Ascending aorta (tissue), 2 donors: ENCODE measurements at places on chromosomes 5 and 9. TPM values are rescaled to one million over a fixed set of nuclear protein-coding genes. Genes with fewer than 3 reads are reported as not detected.

DNA sequence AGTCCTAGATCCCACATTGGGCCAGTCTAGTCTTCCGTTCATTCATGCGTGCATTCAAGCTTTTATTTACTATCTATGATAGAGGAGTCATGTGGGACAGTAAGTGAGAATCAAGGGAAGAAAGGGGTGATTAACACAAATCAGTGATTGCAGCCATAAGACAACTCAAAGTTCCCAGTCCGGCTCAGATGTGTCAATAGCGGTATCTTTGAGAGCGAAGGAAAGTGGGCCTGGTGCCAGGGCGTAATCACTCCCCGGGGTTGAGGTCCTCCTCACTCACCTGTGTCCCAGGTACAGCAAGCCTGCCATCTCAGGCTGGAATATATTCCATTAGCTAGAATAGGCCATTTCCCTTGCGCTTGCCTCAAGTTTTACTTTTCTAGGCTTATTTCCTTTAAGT is 196.3 kb downstream of the ATP10B start:
- H3K36me3 ChIP-seq = no peaks in the 10 kb centered on the region
- H3K27me3 ChIP-seq = no peaks in the 10 kb centered on the region
- DNase-seq = no peak

DNA sequence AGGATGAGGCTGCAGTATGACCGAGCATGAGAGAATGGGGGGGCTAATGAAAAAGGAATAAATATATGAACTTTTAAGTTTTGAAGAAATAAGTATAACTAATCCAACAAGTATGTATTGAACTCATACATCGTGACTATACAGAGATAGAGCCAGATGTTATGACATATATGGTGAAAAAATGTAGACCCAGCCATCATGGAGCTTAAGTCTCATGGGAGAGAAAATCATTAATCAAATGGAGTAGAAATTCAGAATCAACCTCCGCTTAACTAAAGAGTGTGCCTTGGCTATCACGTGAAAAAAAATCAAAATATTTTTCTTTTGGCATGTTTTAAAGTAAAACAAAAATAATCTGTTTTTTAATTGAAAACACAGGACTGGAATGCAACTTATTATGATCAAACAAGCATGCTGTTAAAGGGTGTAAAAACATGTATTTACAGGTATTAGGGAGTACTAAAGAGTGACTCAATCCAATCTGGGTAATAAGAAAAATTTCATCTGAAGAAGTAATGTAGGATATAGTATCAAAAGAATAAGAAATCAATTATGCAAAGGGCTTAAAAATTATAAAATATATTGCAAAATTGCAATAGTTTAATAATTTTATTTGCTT is 868.5 kb upstream of the NUDT12 start:
- H3K27ac ChIP-seq = no peak overlapping the region
- no peaks in the 10 kb centered on the region for H3K36me3 ChIP-seq
- no peaks in the 10 kb centered on the region for H3K4me1 ChIP-seq
- no peak overlapping the region for H3K4me3 ChIP-seq

DNA sequence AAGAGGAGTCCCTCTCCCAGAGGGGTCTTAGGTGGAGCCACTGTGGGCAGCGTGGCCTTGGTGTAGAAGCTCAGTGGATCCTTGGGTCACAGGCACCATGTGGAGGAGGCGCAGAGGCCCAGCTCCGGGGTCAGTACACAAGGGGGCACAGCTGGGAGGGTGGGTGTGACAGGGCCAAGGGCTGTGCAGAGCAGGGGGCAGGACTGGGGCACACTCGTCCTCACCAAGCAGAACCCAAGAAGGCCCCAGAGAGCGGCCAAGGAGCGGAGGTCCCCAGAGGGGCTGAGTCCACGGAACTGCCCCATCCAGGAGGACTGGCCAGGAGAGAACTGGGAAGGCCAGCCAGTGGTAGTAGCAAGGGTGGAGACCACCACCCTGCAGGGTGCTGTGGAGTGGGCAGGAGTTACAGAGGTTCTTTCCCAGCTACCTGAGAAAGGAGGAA is 2.5 kb upstream of the LPCAT1 start:
- no peak overlapping the region for H3K27ac ChIP-seq
- no peak overlapping the region for H3K4me3 ChIP-seq
- H3K36me3 ChIP-seq = no peaks in the 10 kb centered on the region
- DNase-seq = peak; percentile 52
- H3K4me1 ChIP-seq = no peaks in the 10 kb centered on the region
- no peaks in the 10 kb centered on the region for H3K27me3 ChIP-seq

- no peaks in the 10 kb centered on the region for H3K27me3 ChIP-seq
- no peak overlapping the region for H3K27ac ChIP-seq
- DNase-seq = no peak
- no peak overlapping the region for H3K4me3 ChIP-seq
These were observed 224.6 kb upstream of the PLPPR1 start for GRCh38 chr9:100803956-100804355.

GRCh38 chr9:26262421-26263107 is 584.3 kb upstream of the TUSC1 start:
- H3K4me1 ChIP-seq = no peaks in the 10 kb centered on the region
- no peaks in the 10 kb centered on the region for H3K27me3 ChIP-seq
- H3K4me3 ChIP-seq = no peak overlapping the region
- no peak overlapping the region for H3K27ac ChIP-seq

DNA sequence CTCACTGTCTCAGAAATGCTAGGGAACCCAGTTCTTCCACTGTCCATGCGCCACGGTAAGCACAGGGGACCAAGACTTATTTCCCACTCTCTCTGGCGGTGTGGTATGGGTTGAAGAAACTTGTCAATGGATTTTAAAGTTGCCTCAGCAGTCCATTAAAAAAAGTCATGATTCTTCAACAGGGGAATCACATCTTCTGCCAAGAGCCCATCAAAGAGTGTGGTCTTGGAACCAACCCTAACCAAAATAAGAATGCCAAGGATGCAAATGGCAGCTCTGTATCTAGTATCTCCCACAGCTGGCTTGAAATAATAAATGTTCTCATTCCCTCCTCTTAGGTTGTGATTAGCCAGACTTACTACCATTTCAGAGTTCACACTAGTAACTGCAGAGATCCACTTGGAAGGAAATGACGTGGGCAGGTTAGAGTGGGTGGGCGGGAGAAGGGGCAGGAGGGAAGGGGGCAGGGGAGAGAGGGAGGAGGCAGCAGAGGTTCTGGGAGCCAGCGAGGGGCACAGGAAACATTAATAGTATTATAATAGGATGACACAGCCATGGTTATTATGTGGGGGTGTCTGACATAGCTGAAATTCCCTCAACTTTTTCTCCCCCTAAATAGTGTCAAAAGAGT is 17.6 kb downstream of the PTCH1 start:
- peaks cover under 1% of the 10 kb centered on the region for H3K36me3 ChIP-seq
- H3K4me1 ChIP-seq = peaks cover 10% of the 10 kb centered on the region
- no peak overlapping the region for H3K4me3 ChIP-seq

- H3K4me3 ChIP-seq = no peak overlapping the region
- no peak overlapping the region for H3K27ac ChIP-seq
- no peaks in the 10 kb centered on the region for H3K36me3 ChIP-seq
- no peaks in the 10 kb centered on the region for H3K27me3 ChIP-seq
- DNase-seq = no peak
These were observed 284.5 kb downstream of the RFX3 start for GRCh38 chr9:3241290-3241689.

GRCh38 chr9:122186777-122187470 is 27.2 kb downstream of the MORN5 start:
- no peaks in the 10 kb centered on the region for H3K4me1 ChIP-seq
- no peak overlapping the region for H3K4me3 ChIP-seq
- DNase-seq = no peak
- H3K36me3 ChIP-seq = no peaks in the 10 kb centered on the region
- H3K27me3 ChIP-seq = no peaks in the 10 kb centered on the region
- no peak overlapping the region for H3K27ac ChIP-seq

GRCh38 chr5:98497418-98497817 is 276.0 kb upstream of the RGMB start:
- H3K4me1 ChIP-seq = no peaks in the 10 kb centered on the region
- no peak for DNase-seq
- no peaks in the 10 kb centered on the region for H3K27me3 ChIP-seq
- H3K27ac ChIP-seq = no peak overlapping the region
- H3K4me3 ChIP-seq = no peak overlapping the region
- no peaks in the 10 kb centered on the region for H3K36me3 ChIP-seq

- H3K4me3 ChIP-seq = no peak overlapping the region
- H3K36me3 ChIP-seq = no peaks in the 10 kb centered on the region
- DNase-seq = no peak
- H3K4me1 ChIP-seq = no peaks in the 10 kb centered on the region
- no peaks in the 10 kb centered on the region for H3K27me3 ChIP-seq
These were observed 131.5 kb downstream of the ZNF354C start for GRCh38 chr5:179191506-179192184.

DNA sequence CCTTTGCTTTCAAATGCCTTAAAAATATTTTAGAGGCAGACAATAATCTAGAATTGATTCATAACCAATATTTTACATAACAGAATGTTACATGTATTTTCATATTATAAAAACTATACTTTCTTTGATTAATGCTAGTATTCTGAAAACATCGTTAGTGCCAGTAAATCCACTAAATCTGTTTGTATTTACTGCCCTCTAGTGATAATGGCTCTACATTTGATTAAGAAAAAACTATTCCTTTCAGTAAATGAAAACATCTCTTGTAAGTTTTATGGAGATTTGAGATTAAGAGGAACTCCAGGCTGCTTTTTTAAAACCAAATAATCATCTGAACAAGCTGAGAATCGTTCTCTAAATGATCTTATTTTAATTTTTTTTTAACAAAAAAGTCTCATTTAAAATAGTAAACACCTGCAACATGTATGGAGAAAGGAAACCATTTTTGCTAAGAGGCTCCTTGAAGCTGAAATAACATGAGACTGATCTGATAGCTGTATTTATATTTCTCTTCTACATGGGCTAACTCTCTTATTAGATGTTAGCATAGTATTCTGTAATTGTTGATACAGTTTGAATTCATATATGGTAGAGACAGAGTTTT is 424.7 kb downstream of the RAB3C start:
- no peaks in the 10 kb centered on the region for H3K27me3 ChIP-seq
- no peak overlapping the region for H3K27ac ChIP-seq
- no peaks in the 10 kb centered on the region for H3K36me3 ChIP-seq
- H3K4me3 ChIP-seq = no peak overlapping the region
- DNase-seq = no peak
- H3K4me1 ChIP-seq = no peaks in the 10 kb centered on the region

GRCh38 chr5:154359221-154359573 is 86.6 kb upstream of the SAP30L start:
- peak overlapping the region; percentile 82 for H3K27ac ChIP-seq
- no peaks in the 10 kb centered on the region for H3K36me3 ChIP-seq
- no peaks in the 10 kb centered on the region for H3K27me3 ChIP-seq
- H3K4me3 ChIP-seq = no peak overlapping the region
- peaks cover 7% of the 10 kb centered on the region for H3K4me1 ChIP-seq

DNA sequence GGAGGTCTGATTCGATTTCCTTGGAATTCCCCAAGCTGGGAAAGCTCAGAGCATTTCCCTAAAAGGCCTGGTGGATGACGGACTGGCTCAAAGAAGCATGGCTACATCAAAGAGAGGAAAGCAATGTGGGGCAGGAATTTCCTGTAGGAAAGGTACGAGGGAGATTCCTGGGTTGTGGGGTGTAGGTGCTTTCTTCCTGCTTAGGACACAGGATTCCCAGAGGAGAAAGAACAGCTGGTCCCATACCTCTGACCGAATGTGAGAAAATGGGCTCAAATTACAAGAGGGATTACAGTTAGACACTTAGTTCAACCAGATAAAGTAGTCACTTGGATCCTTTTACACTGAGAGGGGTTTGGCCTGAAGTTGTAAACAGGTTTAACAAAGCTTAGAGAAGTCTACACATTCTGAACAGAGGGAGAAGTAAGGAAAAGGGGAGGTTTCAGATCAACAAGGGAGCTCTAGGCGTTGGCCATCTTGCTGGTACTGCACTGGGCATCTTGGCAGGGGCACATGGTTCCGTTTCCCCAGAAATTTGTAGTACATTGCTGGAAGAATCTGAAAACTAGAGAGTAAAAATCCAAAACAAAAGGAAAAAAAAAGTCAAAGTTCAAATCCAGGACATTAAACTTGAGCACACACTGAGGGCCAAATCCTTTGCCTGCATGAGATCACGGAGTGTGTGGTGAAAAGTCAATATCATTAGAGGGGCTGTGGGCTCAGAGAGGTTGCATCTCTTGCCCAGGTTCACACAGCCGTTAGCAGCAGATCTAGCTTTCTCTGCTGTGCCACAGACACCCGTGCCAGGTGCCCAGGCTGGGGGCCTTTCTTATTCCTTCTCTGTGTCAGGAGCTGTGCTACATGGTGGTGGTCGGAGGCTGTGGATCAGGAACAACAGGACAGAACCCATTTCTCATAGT is 171.3 kb downstream of the RGS3 start:
- H3K36me3 ChIP-seq = no peaks in the 10 kb centered on the region
- H3K27ac ChIP-seq = no peak overlapping the region
- peaks cover 5% of the 10 kb centered on the region for H3K4me1 ChIP-seq
- no peak overlapping the region for H3K4me3 ChIP-seq

- no peak overlapping the region for H3K4me3 ChIP-seq
- H3K4me1 ChIP-seq = no peaks in the 10 kb centered on the region
- no peak for DNase-seq
- peaks cover 2% of the 10 kb centered on the region for H3K36me3 ChIP-seq
- H3K27ac ChIP-seq = no peak overlapping the region
These were observed 56.2 kb upstream of the TRAF1 start for GRCh38 chr9:120982836-120983235.

- no peak for DNase-seq
- no peaks in the 10 kb centered on the region for H3K27me3 ChIP-seq
- H3K27ac ChIP-seq = no peak overlapping the region
- no peaks in the 10 kb centered on the region for H3K4me1 ChIP-seq
- no peak overlapping the region for H3K4me3 ChIP-seq
These were observed 78.1 kb upstream of the CDK20 start for GRCh38 chr9:88052321-88052965.

- peaks cover 8% of the 10 kb centered on the region for H3K4me1 ChIP-seq
- no peaks in the 10 kb centered on the region for H3K27me3 ChIP-seq
- no peak for DNase-seq
- H3K4me3 ChIP-seq = no peak overlapping the region
- no peak overlapping the region for H3K27ac ChIP-seq
- H3K36me3 ChIP-seq = peaks cover 36% of the 10 kb centered on the region
These were observed 9.3 kb downstream of the CSNK1A1 start for GRCh38 chr5:149541893-149542292.

DNA sequence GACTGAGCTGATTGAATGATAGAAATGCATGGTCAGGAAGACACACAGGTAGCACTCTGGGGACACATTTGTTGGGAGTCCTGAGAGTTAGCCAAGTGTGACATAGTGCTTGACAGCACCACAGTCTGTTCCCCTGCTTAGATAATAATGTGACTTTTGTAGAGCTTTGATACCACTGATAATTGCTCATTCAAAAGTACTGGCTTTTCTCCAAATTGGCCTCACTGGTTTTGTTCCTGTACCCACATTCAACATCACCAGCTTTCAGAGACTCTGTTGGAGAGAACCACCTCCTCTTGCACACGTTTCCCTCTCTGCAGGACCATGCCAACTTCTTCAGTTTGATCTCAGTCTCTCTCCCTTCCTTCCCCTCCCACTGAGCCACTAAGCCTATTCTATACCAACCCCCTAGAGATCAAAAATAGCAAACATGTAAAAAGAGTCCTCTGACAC is 52.5 kb upstream of the IL7R start:
- DNase-seq = no peak
- no peaks in the 10 kb centered on the region for H3K36me3 ChIP-seq
- no peak overlapping the region for H3K27ac ChIP-seq

GRCh38 chr9:129209109-129209508 is 31.0 kb upstream of the IER5L start:
- no peaks in the 10 kb centered on the region for H3K27me3 ChIP-seq
- no peak for DNase-seq
- no peaks in the 10 kb centered on the region for H3K36me3 ChIP-seq

The C5orf52 gene
- not detected for total RNA-seq

The GIN1 gene
- 0.21 TPM for total RNA-seq

The PHF24 gene
- total RNA-seq = not detected

The IL3 gene
- not detected for total RNA-seq

The ROPN1L gene
- total RNA-seq = not detected
